ENCODE measurements at places on chromosomes 2 and 18. TPM values are rescaled to one million over a fixed set of nuclear protein-coding genes. Genes with fewer than 3 reads are reported as not detected.

TUBB6 gene
- 0.70 TPM for total RNA-seq

NFATC1 gene
- 53.4 TPM for total RNA-seq

RESP18 gene
- not detected for total RNA-seq

ERLEC1 gene
- total RNA-seq: 26.3 TPM

CSRNP3 gene
- total RNA-seq: not detected

C18orf54 gene
- 3.6 TPM for total RNA-seq

MC4R gene
- not detected for total RNA-seq

SP5 gene
- not detected for total RNA-seq

GRHL1 gene
- total RNA-seq: 0.19 TPM

PTH2R gene
- total RNA-seq: not detected

SNX17 gene
- 78.0 TPM for total RNA-seq

OXER1 gene
- total RNA-seq: not detected

EFR3B gene
- total RNA-seq: 0.05 TPM

FHOD3 gene
- total RNA-seq: not detected

PLEKHA3 gene
- 30.2 TPM for total RNA-seq

DYSF gene
- total RNA-seq: 0.14 TPM

CYS1 gene
- not detected for total RNA-seq

RAX gene
- not detected for total RNA-seq

SIGLEC15 gene
- total RNA-seq: 1.3 TPM

LRRC30 gene
- not detected for total RNA-seq

All from naive thymus-derived CD4-positive, alpha-beta T cell (primary cell).